ENCODE measurements at places on chromosomes 5 and 9. TPM values are rescaled to one million over a fixed set of nuclear protein-coding genes. Genes with fewer than 3 reads are reported as not detected.
A peak's percentile ranks its signal among the peaks of the same experiment; 100 is the strongest.

GRCh38 chr5:10601246-10602030 lies 37.6 kb downstream of the ANKRD33B start:
- peak; percentile 53 for DNase-seq

- no peak for DNase-seq
Observed at GRCh38 chr9:21440139-21440538, at the start of gene IFNA1. IFNA1 (plus strand) TSS chr9:21440439; CDS start chr9:21440508, 69 bp downstream.

DNA sequence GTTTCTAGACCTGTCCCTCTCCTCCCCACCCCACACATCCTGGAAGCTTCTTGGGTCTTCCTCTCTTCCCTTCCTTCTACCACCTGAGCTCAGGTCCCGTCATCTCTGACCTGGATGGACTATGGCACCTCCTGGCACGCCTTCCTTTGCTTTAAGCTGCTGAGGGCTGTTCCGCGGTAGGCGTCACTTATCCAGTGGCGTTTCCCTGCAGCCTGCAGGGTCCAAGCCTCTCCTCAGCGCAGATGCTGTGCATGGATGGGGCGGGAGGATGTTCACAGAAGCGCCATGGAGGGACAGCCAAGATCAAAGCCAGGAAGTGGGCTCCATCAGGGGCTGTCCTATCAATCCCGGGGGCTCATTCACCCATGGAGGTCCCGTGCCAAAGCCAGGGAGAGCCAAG lies 23.8 kb upstream of the CNOT6 start:
- DNase-seq = no peak

IL9 gene
- total RNA-seq = not detected

ZNF366 gene
- total RNA-seq = 0.74 TPM
